ENCODE measurements at places on chromosomes 11 and 22.
A peak's percentile ranks its signal among the peaks of the same experiment; 100 is the strongest.

DNA sequence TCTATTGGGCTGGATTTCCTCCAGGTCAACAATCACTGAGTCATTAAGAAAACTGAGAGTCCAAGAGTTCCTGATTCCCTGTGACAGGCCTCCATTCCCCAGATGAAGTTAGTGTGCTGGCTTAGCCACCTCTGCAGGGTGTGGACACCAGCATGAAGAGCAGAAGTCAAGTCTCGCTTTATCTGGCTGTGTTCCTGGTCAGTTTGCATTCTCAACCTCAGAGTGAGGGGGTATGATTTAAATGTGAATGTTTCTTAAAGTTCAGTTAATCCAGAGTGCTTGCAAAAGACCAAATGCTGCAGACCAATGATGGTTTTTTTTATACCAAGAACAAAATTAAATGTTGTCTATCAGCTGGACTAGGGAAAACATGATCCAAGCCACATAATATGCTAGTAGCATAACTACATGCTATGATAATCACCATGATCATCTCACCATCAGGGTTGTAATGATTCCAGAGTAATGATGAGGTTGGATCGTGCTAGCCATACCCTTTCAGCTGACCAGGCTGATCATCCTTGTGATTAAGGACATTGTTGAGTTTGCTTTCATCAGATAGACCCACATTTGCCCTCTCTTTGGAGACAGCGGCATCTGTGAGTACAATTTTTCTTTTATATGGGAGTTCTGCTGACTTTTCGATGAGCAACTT is 145.8 kb upstream of the ARHGAP20 start:
- DNase-seq, result no peak

DNA sequence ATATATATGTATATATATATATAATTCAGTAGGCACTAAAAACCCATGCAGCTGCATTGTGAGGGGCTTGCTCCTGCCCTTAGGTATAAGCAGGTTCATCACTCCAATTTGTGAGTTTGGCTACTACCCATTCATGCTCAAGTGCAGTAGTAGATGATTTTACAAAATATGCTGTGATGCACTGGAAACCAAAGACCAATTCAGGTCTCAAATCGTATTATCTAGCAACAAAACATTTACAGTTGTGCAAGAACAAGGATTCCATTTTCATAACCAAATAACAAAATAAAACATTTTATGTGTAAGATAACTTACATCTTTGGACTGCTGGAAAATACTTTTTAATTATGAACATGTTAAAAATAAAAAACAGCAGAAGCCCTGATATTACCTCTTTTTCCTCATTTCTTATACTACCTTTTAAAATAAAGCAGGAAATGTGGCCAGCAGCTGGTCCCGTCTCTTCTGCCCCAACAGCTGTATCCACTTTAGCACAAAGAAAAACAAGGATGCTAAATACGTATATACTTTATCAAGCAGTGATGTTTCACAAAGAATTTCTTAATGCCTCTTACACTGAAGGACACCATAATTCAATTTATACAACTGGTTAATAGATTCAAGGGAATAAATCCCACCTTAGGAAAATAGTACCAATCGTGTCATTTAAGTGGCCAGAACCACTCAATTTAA is 2.8 kb downstream of the CREBZF start:
- no peak for DNase-seq

DNA sequence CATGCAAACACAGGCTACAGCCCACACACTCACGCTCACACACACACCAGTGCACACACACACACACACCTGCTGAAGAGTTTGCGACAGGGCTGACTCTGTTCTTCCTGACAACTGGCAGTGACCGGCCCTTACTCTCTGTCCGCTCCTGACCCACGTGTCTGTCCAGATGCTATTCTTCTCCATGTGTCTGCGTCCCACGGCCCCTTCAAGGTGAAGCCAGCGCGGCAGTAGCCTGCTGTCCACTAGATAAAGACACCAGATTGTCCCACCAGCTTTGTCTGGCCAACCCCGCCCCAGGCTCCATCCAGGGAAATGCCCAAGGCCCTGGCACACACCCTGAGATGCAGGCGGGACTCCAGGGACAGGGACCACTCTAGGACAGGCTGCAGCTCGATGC is 713.9 kb downstream of the BRD1 start:
- DNase-seq, result no peak

DNA sequence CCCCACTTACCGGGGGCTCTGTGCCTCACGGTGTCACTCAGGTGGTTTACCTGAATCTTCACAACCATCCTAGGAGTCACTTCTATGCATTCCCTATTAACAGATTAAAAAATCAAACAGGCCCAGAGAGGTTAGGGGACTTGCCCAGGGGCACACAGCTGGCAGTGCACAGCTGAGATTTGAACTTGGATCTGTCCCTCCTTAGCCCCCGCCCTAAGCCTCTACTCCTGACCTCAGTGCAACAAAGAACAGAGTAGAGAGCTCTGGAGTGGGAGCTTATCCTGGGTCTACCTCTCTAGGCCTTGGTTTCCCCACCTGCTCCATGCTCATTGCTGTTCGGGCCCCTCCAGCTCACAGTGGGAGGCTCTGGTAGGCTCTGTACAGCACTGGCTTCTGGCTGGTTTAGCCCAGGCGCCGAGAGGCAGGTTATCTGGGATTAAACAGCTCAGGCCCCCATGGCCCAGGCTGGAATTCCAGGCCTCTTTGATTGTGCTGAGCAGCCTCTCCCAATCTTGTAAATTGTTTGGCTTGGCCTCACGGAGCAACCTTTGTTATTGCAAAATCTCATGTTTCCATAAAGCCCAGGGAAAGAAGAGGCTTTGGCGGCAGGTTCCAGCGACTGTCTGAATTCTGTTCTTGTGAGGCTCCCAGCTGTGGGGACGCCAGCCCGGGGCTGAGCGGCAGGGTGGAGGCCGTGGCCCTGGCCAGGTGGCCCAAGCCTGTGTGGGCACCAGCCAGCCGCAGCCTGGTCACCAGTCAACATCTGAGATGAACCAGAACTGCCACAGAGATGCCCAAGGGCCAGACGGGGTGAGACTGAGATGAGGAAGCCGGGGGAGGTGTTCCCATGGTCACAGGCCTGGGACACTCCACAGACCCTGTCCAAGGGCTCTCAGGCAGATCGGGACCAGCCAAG is 28.9 kb upstream of the SHISAL1 start:
- no peak for DNase-seq

DNA sequence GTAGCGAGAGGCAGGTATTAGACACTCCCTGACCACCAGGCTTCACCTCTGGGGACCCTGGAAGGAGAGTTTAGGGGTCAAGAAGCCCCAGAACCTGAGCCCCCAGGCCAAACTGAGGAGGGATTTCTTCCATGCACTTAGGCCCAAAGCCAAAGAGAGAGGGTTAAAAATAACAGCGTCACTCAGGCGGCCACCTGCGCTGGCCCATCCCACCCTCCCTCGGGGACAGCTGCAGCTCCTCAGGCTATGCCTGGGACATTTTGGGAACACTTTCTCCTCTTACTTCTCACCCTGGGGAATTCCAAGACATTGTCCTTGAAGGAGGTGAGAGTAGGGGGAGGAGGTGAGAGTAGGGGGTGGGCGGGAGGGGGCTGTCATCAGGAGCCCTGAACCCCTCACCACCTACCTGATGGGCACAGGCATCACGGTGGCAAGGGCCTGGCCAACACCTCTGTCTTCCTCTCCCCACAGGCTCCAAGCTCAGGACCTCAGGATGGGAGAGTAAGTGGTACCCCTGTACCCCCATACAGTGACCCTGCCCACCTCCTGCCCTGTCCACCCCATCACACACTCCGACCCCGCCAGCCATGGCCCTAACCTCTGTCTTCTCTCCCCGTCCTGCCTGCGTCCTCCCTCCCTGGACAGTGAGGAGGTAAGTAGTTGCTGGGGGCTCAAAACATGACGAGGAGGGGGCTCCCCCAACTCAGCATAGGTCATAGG is 583 bp downstream of the TNNI2 start:
- DNase-seq, result no peak

GRCh38 chr11:10609636-10610035 is 41.2 kb upstream of the LYVE1 start:
- no peak for DNase-seq

DNA sequence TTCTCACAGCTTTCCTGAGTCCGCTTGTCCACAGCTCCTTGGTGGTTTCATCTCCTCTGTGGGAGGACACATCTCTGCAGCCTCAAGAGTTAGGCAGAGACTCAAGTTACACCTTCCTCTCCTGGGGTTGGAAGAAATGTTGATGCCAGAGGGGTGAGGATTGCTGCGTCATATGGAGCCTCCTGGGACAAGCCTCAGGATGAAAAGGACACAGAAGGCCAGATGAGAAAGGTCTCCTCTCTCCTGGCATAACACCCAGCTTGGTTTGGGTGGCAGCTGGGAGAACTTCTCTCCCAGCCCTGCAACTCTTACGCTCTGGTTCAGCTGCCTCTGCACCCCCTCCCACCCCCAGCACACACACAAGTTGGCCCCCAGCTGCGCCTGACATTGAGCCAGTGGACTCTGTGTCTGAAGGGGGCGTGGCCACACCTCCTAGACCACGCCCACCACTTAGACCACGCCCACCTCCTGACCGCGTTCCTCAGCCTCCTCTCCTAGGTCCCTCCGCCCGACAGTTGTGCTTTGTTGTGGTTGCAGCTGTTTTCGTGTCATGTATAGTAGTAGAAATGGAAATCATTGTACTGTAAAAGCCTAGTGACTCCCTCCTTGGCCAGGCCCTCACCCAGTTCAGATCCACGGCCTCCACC is 11.7 kb downstream of the RASD2 start:
- DNase-seq, result peak; percentile 75

DNA sequence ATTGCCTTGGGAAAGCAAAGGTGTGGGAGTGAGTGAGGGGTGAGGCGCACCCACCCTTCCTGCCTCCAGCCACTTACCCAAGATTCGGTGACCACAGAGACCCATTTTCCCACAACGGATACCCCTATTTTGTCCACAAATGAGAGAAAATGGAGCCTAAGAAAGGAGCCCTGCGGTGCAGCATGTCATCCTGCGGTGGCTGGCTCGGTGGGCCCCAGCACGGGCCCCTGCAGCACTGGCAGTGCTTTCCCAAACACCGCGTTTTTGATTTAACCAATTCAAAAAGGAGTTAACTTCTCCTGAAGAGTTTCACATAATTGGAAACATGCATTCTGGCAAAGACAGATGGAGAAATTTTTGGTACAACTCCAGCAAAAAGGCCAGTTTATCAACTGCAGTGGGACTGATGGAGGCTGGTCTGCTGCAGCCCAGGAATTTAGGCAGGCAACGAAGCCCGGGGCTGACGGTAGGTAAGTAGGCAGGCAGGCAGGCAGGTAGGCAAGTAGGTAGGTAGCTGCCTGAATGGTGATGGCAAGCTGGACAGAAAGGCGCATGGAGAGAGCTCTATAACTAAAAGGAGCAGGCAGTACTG is 84.2 kb downstream of the FDX1 start:
- no peak for DNase-seq

- DNase-seq, result no peak
Measured at GRCh38 chr11:70142221-70142875, 60.7 kb upstream of the FADD start.
